ENCODE measurements at places on chromosomes 3 and 15.

- DNase-seq, result no peak
Measured at GRCh38 chr15:90585863-90586262, 56.1 kb downstream of the CRTC3 start.

- DNase-seq, result no peak
Measured at GRCh38 chr15:99963976-99964375, 230.7 kb upstream of the LYSMD4 start.

DNA sequence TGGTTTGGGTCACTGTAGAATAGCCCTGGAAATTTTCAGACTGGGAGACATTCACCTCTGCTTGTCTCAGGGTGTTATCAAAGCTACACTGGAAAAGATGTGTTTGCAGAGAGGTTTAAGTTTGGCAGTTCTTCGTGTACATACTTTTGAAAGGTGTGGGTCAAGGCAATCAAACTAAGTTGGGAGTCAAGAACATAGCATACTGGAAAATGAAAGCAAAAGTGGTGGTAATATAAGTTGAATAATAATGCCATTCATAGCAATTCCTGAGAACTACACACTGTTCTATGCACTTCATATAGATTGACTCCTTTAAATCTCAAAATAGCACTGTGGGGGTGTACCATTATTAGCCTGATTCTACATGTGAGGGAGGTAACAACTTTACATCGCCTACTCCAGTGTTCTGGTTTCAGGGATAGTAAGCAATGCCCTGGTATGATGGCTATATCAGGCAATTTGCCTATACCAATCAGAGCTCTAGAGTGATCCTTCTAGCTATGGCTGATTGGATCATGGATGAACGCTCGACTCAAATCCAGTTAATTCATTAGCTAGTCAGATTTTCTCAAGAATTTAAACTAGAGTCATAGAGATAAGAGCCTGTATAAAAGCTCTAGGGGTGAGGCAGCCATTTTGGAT, 44.6 kb upstream of the RASGRP1 start:
- DNase-seq, result no peak

GRCh38 chr3:48747015-48747615, 30.1 kb upstream of the IP6K2 start:
- DNase-seq, result no peak

- DNase-seq, result no peak
Measured at GRCh38 chr3:46141813-46142212, 66.3 kb downstream of the CCR1 start.

GRCh38 chr15:38212729-38213351, 39.8 kb upstream of the SPRED1 start:
- DNase-seq, result no peak

DNA sequence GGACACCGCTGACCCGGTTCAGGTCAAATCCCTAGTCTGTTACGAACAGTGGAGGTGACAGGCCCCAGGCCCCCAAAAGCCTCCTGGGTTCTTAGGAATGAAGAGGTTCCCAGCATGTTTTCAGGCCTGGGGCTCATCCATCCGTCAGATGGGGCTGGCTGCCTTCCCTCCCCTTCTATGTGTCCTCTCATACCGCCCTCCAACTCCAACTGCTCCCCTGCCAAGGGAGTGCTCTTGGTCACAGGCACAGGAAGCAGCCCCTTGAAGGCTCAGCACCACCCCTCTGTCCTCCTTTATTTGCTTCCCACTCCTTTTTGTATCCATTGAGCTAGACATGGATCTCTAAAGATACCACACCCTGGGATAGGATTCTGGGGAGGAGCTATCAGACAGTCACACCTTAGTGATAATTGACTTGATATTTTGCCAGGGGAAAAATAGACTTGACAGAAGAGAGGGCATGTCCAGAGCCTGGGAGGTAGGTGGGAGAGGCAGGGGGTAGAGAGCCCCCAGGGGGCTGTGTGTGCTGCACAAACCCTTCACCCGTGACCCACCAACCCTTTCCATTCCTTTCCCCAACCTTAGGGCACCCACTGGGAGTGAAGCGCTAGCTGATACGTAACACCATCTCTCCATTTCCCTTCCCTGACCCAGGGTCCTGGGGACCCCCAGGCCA, 10.7 kb upstream of the CSPG4 start:
- no peak for DNase-seq

DNA sequence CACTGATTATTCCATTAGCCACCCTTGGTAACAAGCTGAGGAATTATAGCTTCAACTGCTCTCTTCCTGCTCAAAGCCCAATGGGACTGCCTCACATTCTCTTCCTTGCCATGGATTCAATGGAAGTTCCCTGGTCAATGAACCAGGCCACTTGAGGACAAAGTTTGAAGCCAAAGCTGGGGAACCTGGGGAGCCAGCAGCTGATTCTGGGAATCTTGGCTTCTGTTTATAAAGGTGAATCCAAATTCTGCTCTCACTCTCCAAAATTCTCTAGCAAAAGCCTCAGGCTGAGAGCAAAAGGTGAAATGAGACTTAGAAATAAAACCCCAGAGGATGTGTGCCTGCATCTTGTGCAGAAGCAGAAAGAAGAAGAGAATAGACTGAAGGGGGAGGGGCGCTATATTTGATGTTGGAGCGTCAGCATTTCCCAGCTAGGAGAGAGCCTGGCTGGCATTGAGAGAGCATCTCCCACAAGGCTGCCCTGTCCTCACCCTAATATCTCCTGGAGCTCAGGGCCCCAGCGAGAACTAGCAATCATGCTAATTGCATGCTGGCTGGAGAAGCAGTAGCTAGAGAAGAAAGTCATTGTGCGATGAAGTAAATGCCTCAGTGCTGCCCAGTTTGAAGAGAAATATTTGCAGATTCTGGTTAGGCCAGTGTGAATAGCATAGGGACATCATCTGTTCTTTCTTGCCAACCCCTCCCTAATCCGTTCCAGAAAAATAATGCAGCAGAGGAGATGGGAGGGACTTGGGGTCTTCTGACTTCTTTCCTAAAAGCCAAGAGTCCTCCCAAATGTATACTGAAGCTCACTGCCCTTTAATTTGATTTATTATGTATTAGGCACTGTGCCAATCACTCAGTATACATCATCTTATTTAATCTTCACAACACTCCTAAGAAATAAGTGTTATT, 34.9 kb upstream of the GAP43 start:
- no peak for DNase-seq

DNA sequence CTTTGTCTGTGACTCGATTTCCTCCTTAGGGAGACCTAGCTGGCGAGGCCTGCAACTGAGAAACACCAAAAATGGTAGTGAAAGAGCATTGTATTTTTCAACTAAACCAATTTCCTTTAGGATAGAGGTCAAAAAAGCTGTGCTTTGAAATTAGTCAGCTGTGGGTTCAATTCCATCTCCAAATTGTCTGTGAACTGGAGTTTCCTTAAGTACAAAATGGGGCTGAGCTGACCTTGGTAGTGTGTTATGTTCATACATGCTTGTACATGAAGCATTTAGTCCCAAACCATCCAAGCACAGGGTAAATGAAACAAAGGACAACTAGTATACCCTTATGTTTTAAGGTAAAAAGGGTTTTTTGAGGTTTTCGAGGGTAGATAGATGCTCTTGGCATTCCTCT, 99.3 kb downstream of the RARB start:
- no peak for DNase-seq

GRCh38 chr15:61479613-61480012, 250.5 kb upstream of the RORA start:
- DNase-seq, result no peak

DNA sequence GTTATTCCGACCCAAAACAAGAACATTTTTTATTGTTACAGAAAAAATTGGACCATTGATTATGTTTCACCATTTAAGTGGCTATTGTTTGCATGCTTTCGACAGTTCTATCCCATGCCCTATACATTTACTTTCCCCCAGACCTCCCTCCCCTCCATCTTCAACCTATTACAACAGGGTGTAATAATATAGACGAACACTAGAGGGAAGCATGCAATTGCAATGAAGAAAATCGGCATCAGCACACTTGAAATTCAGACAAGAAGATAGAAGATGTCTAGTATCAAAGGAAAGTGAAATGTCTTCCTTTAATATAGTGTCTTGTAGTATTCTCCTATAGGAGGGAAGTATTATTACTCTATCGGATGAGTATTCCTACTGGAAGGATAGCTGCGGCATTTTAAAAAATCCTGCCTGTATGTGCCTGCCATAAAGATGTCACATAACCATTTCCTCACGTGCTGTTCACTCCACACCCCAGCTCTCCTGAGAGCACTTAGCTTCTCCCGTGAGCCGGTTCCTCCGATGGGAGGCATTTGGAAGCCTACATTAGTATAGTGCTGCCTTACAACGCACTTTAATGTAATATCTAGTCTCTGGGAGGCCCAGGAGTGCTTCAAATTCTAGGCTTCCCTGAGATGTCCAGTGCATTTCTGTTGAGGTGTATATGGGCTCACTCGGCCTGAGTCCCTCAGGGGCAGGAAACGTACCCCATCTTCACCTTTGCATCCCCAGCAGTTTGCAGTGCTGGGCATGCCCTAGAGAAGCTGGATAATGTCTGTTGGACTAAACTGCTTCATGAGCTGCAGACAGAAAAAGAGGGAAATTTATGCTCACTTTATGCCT, 17.8 kb upstream of the ERICH6 start:
- no peak for DNase-seq

GRCh38 chr3:14633819-14634424, 17.6 kb upstream of the CCDC174 start:
- DNase-seq, result peak; percentile 41

GRCh38 chr3:37772773-37773354, 88.8 kb upstream of the CTDSPL start:
- DNase-seq, result no peak

GRCh38 chr15:93987068-93987467, 244.3 kb upstream of the MCTP2 start:
- no peak for DNase-seq

GRCh38 chr3:137944593-137944992, 65.4 kb upstream of the CLDN18 start:
- DNase-seq, result no peak

- no peak for DNase-seq
Measured at GRCh38 chr3:64732576-64732975, 44.8 kb upstream of the ADAMTS9 start.

DNA sequence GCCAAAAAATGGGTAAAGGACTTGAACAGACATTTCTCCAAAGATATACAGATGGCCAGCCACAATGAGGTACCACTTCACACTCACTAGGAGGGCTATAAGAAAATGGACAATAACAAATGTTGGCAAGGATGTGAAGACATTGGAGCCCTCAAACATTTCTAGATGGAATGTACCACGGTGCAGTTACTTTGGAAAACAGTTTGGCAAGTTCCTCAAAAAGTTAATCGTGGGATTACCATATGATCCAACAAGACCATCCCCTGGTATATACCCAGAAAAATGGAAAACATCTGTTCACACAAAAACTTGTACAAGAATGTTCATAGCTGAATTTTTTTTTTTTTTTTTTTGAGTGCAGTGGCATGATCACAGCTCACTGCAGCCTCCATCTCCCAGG, 15.9 kb upstream of the HRH1 start:
- DNase-seq, result no peak

- DNase-seq, result no peak
Measured at GRCh38 chr3:120705884-120706582, 24.0 kb upstream of the HGD start.

DNA sequence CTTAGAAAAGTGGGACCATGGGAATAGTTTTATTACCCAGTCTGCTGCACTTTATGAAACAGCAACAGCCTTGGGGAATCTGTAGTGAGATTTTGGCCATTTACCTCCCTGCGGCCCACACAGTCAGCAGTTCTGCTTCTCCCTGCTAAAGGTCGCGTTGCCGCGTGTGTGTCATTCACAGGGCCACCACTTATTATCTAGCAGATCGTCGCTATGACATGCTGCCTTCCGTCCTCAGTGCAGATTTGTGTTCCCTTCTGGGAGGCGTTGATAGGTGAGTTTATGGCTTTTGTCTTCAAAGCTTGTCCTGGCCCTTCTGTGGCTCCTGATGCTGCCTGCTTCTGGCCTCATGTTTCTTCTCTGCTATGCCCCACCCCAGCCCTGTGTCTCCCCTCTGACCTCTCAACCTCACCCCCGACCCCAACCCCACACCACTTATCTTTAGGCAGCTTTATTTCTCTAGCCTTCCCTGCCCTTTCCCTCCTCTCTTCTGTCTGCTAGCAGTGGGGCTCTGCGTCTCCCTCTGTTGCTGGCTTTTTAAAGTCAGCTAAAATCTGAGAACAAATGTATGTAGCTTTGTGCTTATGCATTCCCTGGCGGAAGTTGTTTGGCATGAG, 30.1 kb downstream of the DIS3L start:
- DNase-seq, result no peak

DNA sequence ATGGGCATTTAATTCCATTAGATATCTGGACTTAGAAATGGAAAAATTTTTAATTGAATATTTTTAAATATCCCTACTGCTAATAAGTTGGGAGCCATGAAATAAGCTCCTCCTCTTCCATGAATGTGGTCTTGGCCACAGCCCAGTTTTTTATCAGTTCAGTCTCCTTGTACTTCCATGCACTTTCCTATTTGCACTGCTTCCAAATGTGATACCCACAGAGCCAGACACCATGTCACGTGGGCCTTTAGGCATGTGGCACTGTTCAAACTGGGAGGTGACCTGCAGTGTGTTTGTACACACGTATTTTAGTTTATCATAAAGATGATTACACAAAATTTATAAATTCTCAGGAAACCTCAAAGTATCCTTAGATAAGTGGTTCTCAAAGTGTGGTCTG, 80.1 kb upstream of the DGKG start:
- DNase-seq, result no peak

- DNase-seq, result peak; percentile 66
Measured at GRCh38 chr15:56805466-56806147, 72.3 kb upstream of the ZNF280D start.

All from pulmonary artery endothelial cell (primary cell).